ENCODE measurements at places on chromosomes 12 and 14.

GRCh38 chr14:52473557-52473956 is 78.7 kb downstream of the TXNDC16 start:
- DNase-seq: no peak

DNA sequence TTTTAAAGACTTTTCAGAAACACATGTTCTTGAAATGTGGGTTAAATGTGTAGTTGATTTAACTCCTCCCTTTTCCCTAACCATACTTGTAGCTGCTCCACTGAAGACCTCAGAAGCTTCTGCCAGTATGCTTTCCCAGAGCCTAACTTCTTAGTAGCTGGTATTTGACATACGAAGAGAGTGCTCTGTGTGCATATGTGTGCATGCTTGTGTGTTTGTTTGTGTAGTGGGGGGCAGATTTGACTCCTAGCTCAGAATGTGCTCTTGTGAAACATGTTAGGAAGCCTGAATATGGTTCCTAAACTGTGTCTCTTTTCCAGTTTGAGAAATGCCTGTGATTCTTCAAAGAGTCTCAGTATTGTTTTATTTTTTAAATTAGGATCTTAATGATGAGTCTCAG is 420.4 kb downstream of the PCNX1 start:
- no peak for DNase-seq

DNA sequence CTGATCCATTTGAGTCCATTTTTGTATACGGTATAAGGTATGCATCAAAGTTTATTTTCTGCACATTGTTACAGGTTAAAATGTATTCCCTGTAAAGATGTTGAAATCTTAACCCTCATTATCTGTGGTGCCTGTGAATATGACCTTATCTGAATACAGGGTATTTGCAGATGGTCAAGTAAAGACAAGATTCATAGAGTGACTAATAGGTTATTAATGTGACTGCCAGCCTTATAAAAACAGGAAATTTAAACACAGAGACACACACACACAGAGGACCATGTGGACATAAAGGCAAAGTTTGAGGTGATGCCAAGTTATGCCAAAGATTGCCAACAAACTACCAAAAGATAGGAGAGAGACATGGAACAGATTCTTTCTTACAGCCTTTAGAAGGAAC is 347.2 kb upstream of the DCN start:
- no peak for DNase-seq

- no peak for DNase-seq
Measured at GRCh38 chr12:47415054-47415453, 290.8 kb downstream of the RPAP3 start.

GRCh38 chr12:52552055-52552454 is 890 bp downstream of the KRT71 start:
- DNase-seq: no peak

GRCh38 chr12:96020314-96021003 is 14.9 kb downstream of the LTA4H start:
- no peak for DNase-seq

- no peak for DNase-seq
Measured at GRCh38 chr12:10618338-10618987, 5.1 kb upstream of the MAGOHB start.

GRCh38 chr12:85820101-85820500 is 16.1 kb downstream of the RASSF9 start:
- no peak for DNase-seq

DNA sequence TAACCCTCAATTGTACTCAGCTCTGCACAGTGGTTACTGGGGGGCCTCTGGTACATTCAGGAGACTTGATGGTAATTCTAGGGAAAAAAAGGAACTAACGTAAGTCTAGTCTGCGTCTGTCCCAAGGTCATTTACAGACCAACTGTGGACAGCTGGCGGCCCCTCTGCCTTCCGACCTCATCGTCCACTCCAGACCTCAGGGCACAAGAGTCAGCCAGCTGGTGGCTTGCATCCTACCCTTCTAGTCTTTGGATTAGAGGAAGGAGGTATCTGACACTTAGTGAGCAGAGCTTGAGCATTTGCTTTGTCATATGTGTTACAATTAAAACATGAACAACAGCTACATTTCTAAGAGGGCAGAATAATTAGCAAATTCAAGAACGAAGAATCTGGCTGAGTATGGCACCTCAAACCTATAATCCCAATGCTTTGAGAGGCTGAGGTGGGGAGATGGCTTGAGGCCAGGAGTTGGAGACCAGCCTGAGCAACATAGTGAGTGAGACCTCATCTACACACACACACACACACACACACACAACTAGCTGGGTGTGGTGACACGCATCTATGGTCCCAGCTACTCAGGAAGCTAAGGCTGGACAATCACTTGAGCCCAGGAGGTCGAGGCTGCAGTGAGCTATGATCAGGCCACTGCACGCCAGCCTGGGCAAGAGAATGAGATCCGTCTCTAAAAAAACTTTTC is 36.5 kb downstream of the SSH1 start:
- DNase-seq: no peak

GRCh38 chr12:113157218-113157859 is 7.8 kb downstream of the CFAP73 start:
- no peak for DNase-seq

DNA sequence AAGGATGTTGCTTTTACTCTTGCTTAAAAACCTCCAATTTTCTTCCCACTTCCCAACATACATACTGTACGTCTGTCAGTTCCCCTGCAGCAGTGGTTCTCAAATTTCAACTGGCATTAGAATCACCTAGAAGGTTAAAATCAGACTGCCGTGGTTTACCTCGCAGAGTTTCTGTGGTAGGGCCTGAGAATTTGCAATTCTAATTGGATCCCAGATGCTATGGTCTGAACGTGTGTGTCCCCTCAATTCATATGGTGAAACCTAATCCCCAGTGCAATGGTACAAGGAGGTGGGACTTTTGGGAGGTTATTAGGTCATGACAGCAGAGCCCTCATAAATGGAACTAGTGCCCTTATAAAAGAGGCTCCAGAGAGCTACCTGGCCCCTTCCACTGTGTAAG is 226.9 kb downstream of the CRADD start:
- DNase-seq: no peak

DNA sequence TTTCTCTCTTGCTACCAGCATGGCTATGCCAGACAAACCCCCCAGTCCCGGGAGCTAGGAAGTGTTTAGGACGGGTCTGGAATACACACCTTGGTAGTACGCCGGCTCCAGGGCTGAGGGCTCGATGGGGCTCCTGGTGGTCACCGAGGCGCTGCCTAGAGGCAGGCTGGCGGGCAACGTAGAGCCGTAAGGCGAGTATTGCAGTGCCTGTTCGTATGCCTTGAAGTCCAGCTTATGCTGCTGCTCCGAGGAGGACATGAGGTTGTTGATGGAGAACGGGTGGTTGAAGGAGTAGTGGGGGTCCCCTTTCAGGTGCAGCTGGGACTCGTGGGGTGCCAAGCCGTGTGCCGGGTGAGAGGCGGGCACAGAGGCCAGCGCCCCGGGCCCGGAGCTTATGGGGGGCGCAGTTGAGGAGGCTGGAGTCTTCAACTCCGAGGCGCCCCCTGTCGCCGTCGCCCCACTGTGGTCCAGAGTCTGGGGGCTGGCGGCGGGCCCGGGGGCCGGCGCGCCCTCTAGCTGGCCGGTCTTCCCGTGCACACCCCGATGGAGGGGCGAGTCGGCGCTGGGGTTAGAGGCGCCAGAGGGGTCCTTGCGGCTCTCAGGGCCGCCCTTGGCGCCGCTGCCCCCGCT is 3.6 kb downstream of the FOXA1 start:
- DNase-seq: no peak

DNA sequence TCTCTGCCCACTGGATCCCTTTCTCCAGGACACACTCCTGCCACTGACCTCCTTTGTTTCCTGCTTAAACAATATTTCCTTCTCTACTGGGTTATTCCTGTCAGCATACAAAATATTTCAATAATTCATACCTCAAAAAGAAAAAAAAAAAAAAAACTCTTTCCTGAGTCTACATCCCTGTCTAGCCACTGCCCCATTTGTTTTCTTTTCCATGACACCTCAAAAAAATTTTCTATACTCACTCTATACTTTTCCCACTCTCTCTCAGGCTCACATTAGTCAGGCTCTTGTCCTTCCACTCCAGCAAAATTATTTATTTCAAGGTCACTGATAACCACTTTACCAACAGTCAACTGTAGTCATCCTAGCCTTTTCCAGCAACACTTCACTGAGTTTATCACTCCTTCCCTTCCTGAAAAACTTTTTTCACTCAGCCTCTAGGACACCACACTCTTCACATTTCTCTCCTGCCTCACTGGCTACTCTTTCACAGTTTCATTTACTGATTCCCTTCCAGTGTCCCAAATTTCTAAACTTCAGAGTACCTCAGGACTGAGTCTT is 29.4 kb upstream of the GXYLT1 start:
- no peak for DNase-seq

DNA sequence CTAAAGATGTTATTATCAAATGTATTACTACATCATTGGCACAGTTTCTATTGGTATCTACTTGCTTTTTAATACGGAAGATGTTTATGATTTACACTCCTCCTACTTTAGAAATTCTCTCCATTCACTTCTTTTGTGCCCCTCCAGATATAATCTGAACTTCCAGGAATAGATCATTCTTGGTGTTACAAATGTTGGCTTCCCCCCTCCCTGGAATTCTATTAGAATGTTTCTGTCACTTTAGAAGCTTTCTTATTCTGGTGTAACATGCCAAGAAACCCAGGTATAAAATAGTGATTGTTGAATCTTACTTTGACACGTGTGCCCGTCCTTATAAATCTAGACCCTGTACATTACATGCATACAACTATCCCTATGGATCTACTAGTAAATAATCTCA is 1.2 kb upstream of the WDR20 start:
- no peak for DNase-seq

DNA sequence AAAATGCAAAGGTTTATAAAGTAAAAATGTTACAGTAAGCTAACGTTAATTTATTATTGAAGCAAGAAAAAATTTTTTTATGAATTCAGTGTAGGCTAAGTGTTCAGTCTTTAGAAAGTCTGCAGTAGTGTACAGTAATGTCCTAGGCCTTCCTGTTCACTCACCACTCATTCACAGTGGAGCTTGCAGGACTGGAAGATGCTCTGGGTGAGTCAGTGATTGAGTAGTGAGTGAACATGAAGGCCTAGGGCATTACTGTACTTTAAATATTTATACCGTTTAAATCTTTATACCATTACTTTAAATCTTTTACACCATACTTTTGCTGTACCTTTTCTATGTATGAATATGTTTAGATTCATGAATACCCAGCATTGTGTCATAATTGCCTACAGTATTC is 120.3 kb upstream of the SLC38A4 start:
- DNase-seq: no peak

- no peak for DNase-seq
Measured at GRCh38 chr14:88060576-88060975, 55.6 kb downstream of the GPR65 start.

GRCh38 chr14:57066887-57067513 is 201.7 kb downstream of the EXOC5 start:
- peak; percentile 35 for DNase-seq

DNA sequence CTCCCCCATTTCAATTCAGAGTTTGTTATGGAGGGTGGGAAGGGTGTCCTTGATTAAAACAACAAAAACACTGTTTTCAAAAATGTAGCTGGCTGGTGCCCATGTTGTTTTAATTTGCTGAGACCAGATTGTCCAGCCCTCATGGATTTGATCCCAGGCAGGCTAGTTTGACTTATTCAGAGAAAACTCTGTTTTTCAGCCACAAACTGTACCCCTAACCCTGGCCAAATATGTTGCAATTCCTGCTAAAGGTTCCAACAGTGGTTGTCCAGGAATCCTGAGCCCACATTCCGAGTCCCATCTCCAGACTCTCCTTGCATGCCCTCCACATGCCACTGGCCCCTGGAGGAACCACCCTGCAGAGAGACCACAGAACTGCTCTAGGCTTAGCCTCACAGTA is 36.0 kb downstream of the MAP1LC3B2 start:
- DNase-seq: no peak

GRCh38 chr12:128316973-128317526 is 50.1 kb downstream of the TMEM132C start:
- DNase-seq: peak; percentile 16

DNA sequence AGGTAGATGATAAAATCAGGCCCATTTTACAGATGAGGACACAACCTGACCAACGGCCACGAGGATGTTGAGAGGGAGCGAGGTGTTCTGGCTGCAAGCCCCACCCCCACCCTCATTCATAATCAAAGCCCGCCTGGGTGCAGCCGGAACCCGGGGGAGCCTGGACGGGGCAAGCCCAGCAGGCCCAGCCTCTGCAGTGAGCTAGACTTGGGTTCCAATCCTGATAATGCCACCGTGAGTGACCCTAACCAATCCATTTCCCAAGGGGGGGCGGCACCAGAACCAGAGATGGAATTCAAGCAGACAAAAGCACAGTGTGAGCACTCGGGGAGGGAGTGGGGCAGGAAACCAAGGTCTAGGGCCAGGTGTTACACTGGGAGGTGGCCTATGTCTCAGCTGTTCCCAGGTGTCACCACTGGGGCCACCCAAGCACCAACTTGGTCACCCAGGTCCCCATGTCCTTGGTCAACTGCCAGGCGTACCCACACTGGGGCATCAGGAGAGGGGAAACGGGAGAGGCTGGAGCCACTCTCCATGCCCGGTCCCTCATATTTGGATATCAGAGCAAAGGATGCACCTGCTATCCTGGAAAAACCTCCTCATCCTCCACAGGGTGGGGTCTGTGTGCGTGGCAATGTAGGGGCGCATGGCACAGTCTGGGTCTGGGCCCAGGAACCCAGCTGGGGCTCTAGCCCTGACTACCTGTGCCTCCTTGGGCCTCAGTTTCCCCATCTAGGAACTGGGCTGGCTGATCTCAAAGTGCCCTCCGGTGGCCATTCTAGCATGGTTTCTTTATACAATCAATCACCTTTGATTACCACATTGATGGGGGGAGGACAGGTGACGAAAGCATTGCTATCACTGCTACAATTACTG is 58.4 kb downstream of the FAM222A start:
- no peak for DNase-seq

DNA sequence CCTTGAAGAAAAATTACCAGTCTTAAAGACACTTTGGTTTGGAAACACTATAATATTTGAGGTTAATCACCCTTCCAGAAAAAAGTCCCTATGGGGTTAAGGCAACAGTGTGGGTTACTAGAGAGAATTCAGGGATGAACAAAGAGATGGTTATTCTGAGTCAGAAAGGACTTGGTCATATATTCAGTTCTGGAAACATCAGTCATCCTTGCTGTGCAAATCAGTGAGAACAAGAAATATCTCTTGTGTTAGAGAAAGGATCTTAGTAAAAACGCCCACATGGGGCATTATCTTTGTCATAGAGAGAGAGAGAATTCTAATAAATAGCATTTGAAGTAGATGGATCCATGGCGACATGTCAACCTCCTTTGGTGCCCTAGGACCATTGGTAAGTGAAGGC is 59.4 kb upstream of the E2F7 start:
- no peak for DNase-seq

DNA sequence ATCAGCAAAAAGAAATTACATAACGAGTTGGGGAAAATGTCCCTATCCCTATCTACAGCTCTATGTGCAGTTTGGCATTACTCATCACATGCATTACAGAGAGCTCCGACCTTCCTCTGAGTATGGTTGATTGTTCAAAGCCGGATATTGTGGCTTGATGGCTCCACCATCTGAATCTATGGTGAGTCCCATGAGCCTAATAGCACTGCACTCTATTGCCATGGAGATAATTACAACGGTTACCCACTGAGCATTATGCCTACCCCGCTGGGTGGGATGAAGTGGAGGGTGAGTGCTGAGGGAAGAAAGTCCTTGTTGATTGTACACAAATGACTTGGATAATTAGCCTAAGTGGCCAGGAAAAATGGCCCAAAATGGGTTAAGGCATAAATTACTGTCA is 800.5 kb downstream of the NRXN3 start:
- DNase-seq: no peak

GRCh38 chr12:101207086-101207780 is 2.8 kb downstream of the SLC5A8 start:
- DNase-seq: no peak

GRCh38 chr14:72815430-72815829 is 78.5 kb downstream of the DPF3 start:
- no peak for DNase-seq
